ENCODE measurements at places on chromosomes 1 and 21.

- no peak for DNase-seq
Measured at GRCh38 chr1:23664837-23665795, 26.5 kb upstream of the RPL11 start.

DNA sequence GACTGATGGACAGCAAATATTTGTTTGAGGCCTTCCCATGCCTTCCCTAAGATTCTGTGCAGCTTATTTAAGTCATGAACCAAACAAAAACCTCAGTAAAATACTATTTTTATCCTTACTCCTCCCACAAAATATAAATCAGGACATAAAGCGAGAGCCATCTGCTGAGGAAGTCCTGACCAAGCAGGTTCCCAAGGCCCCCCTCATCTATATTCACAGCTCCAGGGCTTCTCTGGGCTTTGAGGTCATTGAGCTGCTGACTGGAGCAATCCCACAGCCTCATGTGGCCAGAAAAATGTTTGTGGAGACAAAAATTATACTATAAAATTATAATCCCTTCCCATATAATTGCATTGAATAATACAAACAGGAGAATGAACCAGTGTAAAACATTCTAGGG lies 846.2 kb downstream of the ADGRL2 start:
- DNase-seq = no peak

GRCh38 chr1:15058261-15058660 lies 95.3 kb upstream of the TMEM51 start:
- no peak for DNase-seq

DNA sequence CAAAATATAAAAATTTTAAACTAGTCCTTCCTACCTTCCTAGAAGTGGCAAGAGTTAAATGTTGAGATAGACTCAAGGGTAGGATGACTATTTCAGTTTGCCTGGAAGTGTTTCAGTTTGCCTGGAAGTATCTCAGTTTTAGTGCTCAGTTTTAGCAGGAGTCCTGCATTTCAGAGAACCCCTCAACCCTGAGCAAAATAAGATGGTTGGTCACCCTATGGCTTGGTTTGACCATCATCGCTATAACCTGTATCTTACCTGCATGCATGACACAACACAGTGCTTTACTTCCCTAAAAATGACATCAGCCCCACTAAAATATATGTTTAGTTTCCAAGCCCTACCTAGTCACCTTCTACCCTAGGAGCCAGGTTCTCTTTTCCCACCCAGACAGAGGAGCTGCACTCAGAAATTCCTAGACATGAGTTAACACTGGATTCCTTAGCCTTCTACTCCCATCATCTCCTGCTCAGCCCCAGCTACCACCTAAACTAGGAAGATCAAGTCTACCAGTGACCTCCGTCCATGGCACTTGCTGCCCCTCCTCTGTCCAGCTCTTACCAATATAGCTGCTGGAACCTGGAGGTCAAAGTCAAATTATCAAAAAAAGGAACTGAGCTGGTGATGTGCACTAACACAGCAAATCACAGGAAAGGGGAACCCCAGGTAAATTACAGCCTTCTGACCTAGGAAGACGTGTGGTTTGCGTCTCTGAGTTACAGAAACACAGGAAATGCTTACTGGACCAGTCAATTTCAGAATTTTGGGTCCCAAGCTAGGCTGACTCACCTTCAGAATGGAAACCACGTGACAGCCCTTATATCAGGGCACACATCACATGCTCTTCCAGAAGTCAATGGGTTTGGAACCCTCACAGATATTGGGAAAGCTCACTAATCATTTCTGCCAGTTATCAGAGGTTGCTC lies 2.2 kb upstream of the G0S2 start:
- no peak for DNase-seq

DNA sequence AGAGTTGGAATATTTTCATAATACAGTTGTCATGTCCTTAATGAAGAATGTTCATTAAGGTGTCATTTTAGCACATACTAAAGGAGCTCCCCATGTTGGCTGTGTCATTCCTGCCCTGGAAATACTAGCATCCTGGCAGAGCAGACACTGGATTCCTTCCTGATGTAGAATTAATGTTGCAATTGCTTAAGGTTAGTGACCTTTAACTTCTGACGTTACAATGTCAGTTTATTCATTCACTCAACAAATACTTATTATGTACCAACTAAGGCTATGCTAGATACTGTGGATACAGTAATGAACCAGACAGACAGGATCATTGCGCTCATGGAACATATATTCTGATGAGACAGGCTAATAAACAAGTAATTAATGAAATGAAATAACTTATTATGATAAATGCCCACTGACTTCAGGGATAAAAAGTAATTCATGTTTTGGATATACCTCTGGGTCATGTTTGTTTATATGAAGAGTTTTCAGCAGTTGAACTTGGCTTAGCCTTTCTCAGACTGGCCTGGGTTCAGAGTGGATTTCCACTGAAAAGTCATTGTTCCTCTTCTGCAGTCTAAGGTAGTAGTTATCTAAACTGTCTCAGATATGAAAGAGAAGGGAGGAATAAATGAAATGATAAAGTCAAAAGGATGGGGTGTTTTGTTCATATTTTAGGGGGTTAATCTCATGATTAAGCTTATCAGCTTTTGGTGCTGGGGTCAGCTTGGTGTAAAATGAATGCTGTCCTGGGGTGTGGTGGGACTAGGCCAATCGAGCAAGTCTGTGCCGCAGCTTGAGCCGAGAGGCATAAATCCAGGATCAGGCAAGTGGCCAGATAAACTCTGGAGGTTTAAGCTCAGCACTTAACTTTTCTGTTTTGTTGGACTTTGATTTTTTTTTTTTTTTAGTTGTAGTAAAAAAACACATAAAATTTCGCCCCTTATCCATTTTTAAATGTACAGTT lies 43.3 kb upstream of the KCNQ4 start:
- DNase-seq = no peak

GRCh38 chr1:235883261-235883927 lies 16.7 kb upstream of the LYST start:
- DNase-seq = peak; percentile 73

GRCh38 chr1:236484310-236484971 lies 39.3 kb upstream of the LGALS8 start:
- DNase-seq = no peak

DNA sequence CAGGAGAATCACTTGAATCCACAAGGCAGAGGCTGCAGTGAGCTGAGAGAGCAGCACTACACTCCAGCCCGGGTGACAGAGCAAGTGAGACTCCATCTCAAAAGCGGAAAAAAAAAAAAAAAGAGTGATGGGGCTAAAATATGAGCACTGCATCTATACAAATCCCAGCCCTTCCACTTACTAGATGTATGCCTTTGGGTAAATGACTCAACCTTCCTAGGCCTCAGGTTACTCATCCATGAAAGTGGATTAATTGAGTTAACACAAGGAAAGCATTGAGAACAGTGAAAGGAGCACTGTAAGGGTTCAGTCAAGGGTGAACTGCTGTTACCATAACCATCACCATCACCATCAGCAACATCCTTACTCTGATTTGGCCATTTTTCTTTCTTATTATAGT lies 226.4 kb upstream of the C8B start:
- peak; percentile 70 for DNase-seq

- no peak for DNase-seq
Measured at GRCh38 chr1:218658269-218658668, 313.1 kb downstream of the TGFB2 start.

DNA sequence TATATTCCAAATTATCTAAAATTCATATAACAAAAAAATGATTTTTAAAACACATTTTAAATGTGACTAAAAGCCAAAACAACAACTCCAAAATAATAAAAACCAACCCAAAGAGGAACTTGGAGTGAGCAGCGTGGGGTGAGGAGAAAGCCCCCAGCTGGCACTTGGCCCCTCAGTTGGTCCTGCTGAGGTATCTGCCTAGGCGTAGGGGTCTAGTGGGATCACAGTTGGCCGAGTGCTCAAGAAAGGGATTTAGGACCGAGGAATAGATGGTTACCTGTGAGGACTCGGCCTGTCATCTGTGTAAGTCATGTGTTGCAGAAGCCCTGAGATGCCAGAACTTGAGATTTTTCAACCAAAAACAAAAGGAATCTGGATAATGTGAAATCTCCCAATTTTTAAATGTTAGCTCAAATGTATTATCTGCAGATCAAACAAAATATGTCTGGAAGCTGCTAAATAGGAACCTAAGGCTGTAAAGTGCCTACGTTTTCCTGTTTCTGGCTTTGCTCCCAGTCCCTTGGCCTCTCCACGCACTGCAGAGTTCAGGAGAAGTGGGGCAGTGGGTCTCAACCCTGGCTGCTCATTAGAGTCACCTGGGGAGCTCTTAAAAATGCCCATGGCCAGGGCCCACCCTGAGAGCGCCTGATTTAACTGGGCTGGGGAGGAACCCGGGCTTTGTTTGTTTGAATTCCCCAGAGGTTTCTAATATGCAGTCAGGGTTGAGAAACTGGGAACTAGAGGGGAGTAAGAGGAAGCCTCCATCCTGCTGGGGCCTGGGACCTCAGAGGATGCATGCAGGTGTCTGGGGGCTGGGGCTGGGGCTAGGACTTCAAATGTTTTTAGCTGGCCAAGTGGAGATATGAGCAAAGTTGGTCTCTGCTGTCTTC lies 38.5 kb upstream of the LDLRAP1 start:
- DNase-seq = no peak

- no peak for DNase-seq
Measured at GRCh38 chr1:198417039-198417438, 123.4 kb downstream of the ATP6V1G3 start.

DNA sequence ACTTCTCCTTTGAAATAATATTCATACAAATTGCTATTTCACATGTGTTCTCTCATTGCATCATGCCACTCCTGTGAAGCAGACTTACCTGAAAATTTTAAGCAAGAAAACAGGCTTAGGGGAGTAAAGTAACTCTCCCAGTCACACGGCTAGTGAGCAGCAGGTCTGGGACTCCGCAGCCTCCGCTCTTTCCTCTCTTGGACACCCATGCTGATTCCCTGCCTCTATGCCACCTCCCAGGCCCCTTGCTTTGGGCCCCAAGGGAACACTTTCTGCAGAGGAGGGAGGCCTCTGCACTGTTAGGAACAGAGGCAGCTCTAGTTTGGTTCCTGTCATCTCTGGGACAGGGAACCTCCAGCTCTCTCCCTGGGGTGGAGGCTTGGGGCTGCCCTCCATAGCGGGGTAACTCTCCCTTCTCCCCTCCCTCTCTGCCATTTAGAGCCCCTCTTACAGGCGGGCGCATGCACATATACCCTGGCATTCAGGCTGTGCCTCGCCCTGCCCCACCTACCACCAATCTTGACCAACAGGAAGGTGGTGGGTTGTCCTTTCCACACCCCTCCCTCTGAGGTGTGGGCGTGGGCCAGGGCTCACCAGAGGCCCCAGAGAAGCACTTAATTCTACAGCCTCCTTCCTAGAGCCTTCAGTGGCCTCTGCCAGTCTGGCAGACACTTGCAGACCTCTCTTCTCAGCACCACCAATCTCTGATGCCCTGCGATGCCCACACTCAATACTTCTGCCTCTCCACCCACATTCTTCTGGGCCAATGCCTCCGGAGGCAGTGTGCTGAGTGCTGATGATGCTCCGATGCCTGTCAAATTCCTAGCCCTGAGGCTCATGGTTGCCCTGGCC lies at the start of gene RXFP4:
TSS of gene RXFP4 (plus strand) at position 646 of the 852 bp plus-strand sequence. CDS start at position 718, 72 bp downstream.
- no peak for DNase-seq

- no peak for DNase-seq
Measured at GRCh38 chr1:237199026-237199425, 157.0 kb downstream of the RYR2 start.

GRCh38 chr21:15627823-15628222 lies 102.0 kb upstream of the USP25 start:
- DNase-seq = no peak

- peak; percentile 54 for DNase-seq
Measured at GRCh38 chr21:18529254-18529653, 125.7 kb upstream of the TMPRSS15 start.

- DNase-seq = no peak
Measured at GRCh38 chr1:147878022-147878421, 24.6 kb upstream of the GJA8 start.

DNA sequence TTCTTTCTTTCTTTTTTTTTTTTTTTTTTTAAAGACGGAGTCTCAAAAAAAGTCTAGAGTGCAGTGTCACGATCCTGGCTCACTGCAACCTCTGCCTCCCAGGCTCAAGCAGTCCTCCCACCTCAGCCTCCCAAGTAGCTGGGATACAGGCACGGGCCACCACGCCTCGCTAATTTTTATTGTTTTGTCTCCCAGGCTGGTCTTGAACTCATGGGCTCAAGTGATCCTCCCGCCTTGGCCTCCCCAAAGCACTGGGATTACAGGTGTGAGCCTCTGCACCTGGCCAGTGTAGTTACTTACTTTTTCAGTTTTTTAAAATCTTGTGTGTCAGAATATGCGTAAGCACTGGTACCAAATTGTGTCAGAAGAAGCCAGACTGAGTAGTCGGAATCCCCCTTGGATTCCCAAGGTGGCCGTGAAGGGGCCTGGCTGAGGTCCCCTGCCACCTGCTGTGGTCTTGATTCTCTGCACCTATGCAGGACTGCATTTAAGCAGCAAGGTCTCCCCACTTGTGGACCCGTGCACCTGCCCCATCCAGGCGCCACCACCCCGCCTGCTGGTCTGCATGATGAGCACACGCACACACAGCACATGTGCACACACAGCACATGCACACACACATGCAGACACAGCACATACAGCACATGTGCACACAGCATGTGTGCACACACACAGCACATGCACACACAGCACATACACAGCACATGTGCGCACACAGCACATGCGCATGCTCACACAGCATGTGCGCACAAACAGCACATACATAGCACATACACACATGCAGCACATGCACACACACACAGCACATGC lies 47.5 kb downstream of the PCNT start:
- DNase-seq = no peak

DNA sequence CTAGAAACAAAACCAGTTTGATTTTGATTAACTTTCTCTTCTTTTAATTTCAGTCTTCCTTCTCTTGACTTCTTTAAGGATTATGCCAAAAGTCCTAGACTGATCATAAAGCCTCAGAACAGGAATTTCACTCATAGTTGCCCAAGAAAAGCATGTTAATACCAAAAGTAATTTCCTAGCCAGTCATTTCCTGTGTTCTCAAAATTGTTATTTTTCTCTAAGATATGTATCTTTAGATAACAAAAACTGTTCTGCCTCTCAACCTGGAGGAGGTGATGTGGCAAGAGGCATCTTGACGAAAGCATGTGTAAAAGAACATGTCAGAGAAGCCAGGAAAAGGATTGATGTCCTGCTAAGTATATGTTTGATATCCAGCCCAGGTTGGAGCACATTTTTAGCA lies 78.0 kb upstream of the IPO9 start:
- DNase-seq = no peak

- DNase-seq = no peak
Measured at GRCh38 chr1:215375381-215375780, 191.7 kb upstream of the KCTD3 start.

GRCh38 chr1:48581270-48581669 lies 109.3 kb upstream of the SPATA6 start:
- DNase-seq = no peak

- DNase-seq = no peak
Measured at GRCh38 chr1:7535934-7536878, 234.9 kb upstream of the VAMP3 start.
